ENCODE measurements at places on chromosomes 3 and 15. TPM values are rescaled to one million over a fixed set of nuclear protein-coding genes. Genes with fewer than 3 reads are reported as not detected.

DNA sequence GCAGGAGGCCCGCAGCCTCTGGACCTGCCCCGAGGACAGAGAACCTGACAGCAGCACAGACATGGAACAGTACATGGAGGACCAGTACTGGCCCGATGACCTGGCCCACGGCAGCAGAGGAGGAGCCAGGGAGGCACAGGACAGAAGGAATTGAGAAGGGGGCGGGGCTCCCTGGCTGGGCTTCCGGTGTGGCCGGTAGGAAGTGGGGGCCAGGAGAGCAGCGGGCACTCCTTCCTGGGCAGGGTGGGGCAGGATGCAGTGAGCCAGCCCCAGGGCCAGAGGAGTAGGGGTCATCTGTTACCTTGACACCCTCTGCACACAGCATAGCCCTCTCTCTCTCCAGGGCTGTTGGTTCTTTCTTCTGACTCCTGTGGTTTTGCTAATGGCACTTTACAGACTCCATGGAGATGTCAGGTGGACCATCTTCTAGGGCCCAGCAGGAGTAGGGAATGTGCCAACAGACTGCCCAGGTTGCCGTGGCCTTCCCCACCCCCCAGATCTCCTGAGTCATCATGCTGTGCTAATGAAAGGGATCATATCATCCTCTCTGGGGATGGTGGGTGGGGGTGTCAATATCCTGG lies 8.6 kb upstream of the ISG20 start:
- H3K4me3 ChIP-seq = peak overlapping the region; percentile 82
- peak overlapping the region; percentile 100 for H3K27ac ChIP-seq
- H3K4me1 ChIP-seq = peaks cover 57% of the 10 kb centered on the region

GRCh38 chr3:133573629-133574194 lies at the start of gene CDV3:
Gene CDV3 (plus strand): TSS chr3:133573686. CDS start chr3:133574045, 359 bp downstream.
- H3K27me3 ChIP-seq = no peaks in the 10 kb centered on the region
- peaks cover 48% of the 10 kb centered on the region for H3K4me1 ChIP-seq
- H3K4me3 ChIP-seq = peak within 1 kb of the TSS; percentile 92
- DNase-seq = no peak
- peak within 1 kb of the TSS; percentile 98 for H3K27ac ChIP-seq
- H3K36me3 ChIP-seq = peaks cover 6% of the 10 kb centered on the region

GRCh38 chr3:64088408-64089205 lies 65.3 kb upstream of the PSMD6 start:
- DNase-seq = no peak
- no peak overlapping the region for H3K4me3 ChIP-seq
- no peaks in the 10 kb centered on the region for H3K4me1 ChIP-seq
- no peak overlapping the region for H3K27ac ChIP-seq
- no peaks in the 10 kb centered on the region for H3K36me3 ChIP-seq

- DNase-seq = no peak
- no peak overlapping the region for H3K4me3 ChIP-seq
- H3K27ac ChIP-seq = no peak overlapping the region
- H3K4me1 ChIP-seq = peaks cover 2% of the 10 kb centered on the region
- peaks cover 2% of the 10 kb centered on the region for H3K36me3 ChIP-seq
Measured at GRCh38 chr15:51708013-51708412, 26.7 kb downstream of the SCG3 start.

- no peak overlapping the region for H3K4me3 ChIP-seq
- no peak for DNase-seq
- peaks cover 3% of the 10 kb centered on the region for H3K4me1 ChIP-seq
- H3K27ac ChIP-seq = no peak overlapping the region
- peaks cover 26% of the 10 kb centered on the region for H3K27me3 ChIP-seq
Measured at GRCh38 chr15:70722266-70723121, 40.9 kb downstream of the UACA start.

GRCh38 chr3:152922554-152922953 lies 87.6 kb downstream of the P2RY1 start:
- no peak overlapping the region for H3K27ac ChIP-seq
- DNase-seq = no peak
- H3K4me3 ChIP-seq = no peak overlapping the region
- no peaks in the 10 kb centered on the region for H3K36me3 ChIP-seq
- H3K4me1 ChIP-seq = no peaks in the 10 kb centered on the region

IGSF10 gene
- total RNA-seq = 0.22 TPM

CHST13 gene
- total RNA-seq = 0.18 TPM

MEGF11 gene
- not detected for total RNA-seq

AP3B2 gene
- total RNA-seq = 0.10 TPM

C3orf52 gene
- total RNA-seq = 4.1 TPM

GRCh38 chr3:38614091-38614490 lies 35.4 kb downstream of the SCN5A start:
- no peak overlapping the region for H3K4me3 ChIP-seq
- H3K4me1 ChIP-seq = peaks cover 3% of the 10 kb centered on the region
- peaks cover 35% of the 10 kb centered on the region for H3K27me3 ChIP-seq
- DNase-seq = no peak

- H3K27ac ChIP-seq = no peak overlapping the region
- H3K36me3 ChIP-seq = no peaks in the 10 kb centered on the region
- H3K4me1 ChIP-seq = no peaks in the 10 kb centered on the region
Measured at GRCh38 chr3:98772022-98772421, 8.9 kb downstream of the ST3GAL6 start.

FBXO40 gene
- total RNA-seq = not detected

RTP1 gene
- not detected for total RNA-seq

DNA sequence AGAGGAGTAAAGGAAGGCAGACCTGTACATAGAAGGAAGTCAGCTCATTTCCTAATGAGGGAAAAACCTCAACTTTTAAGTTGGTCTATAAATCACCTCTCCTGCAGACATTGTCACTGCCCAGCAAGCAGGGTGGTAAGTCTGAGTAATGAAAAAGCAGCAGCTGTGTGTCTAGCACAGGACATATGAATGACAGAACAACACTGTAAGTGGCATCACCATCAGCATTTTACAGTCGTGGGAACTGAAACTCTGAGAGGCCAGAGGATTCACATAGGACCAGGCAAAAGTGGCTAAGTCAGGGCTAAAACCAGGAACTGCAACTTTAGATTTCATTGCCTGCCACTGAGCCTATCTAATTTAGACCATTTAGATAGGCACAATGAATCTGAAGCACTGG lies 235.6 kb downstream of the CLSTN2 start:
- H3K36me3 ChIP-seq = peaks cover 2% of the 10 kb centered on the region
- H3K4me1 ChIP-seq = no peaks in the 10 kb centered on the region
- no peak overlapping the region for H3K27ac ChIP-seq

RPL4 gene
- total RNA-seq = 3,689 TPM

FSIP1 gene
- 1.7 TPM for total RNA-seq

GRCh38 chr15:51096976-51097375 lies 2.3 kb upstream of the TNFAIP8L3 start:
- H3K4me3 ChIP-seq = no peak overlapping the region
- no peak overlapping the region for H3K27ac ChIP-seq
- H3K27me3 ChIP-seq = peaks cover 74% of the 10 kb centered on the region
- peaks cover 16% of the 10 kb centered on the region for H3K4me1 ChIP-seq

GRCh38 chr3:48456456-48456855 lies 9.9 kb downstream of the ATRIP start:
- DNase-seq = no peak
- no peak overlapping the region for H3K27ac ChIP-seq
- H3K36me3 ChIP-seq = no peaks in the 10 kb centered on the region
- peaks cover 2% of the 10 kb centered on the region for H3K4me1 ChIP-seq
- H3K4me3 ChIP-seq = no peak overlapping the region
- no peaks in the 10 kb centered on the region for H3K27me3 ChIP-seq

- no peak overlapping the region for H3K27ac ChIP-seq
- DNase-seq = peak; percentile 31
- H3K27me3 ChIP-seq = no peaks in the 10 kb centered on the region
- H3K4me3 ChIP-seq = no peak overlapping the region
- H3K4me1 ChIP-seq = peaks cover 2% of the 10 kb centered on the region
- H3K36me3 ChIP-seq = no peaks in the 10 kb centered on the region
Measured at GRCh38 chr3:196518966-196519717, 4.0 kb upstream of the SMCO1 start.

SEMA5B gene
- not detected for total RNA-seq

DNA sequence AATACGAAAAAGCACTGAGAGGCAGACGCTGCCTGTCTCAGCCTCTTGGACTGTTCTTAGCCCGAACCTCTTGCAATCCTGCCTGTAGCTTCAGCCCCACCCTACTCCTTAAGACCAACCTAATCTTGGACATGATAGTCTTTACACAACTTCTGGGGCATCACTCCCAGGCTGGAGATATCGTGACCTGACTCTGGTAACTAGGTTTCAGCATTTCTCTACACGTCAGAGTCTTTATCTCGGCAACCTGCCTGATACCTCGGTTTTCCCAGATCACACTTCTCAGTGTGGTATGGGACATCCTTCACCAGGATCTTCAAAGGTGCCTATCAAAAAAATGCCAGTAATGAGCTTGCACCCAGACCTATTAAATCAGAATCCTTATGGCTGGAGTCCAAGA lies 590.2 kb upstream of the KCNMB2 start:
- H3K27me3 ChIP-seq = no peaks in the 10 kb centered on the region
- no peak overlapping the region for H3K4me3 ChIP-seq
- H3K27ac ChIP-seq = no peak overlapping the region
- DNase-seq = no peak

- H3K27me3 ChIP-seq = peaks cover 6% of the 10 kb centered on the region
- H3K4me3 ChIP-seq = no peak overlapping the region
- no peaks in the 10 kb centered on the region for H3K36me3 ChIP-seq
- H3K27ac ChIP-seq = no peak overlapping the region
- no peaks in the 10 kb centered on the region for H3K4me1 ChIP-seq
Measured at GRCh38 chr15:48031466-48031865, 89.3 kb upstream of the SLC24A5 start.

- no peak for DNase-seq
- H3K4me3 ChIP-seq = no peak overlapping the region
- H3K4me1 ChIP-seq = no peaks in the 10 kb centered on the region
- H3K27me3 ChIP-seq = peaks cover 20% of the 10 kb centered on the region
Measured at GRCh38 chr3:132818251-132818650, 96.0 kb upstream of the NPHP3 start.

- peaks cover 26% of the 10 kb centered on the region for H3K4me1 ChIP-seq
- no peak for DNase-seq
- H3K27ac ChIP-seq = peak overlapping the region; percentile 78
- peaks cover 2% of the 10 kb centered on the region for H3K36me3 ChIP-seq
Measured at GRCh38 chr15:45523166-45523460, 558 bp upstream of the SLC30A4 start.

STRIT1 gene
- total RNA-seq = not detected

CFAP92 gene
- total RNA-seq = 0.15 TPM

CELF6 gene
- total RNA-seq = 1.4 TPM

TAGLN3 gene
- total RNA-seq = not detected

- H3K27ac ChIP-seq = no peak overlapping the region
- no peaks in the 10 kb centered on the region for H3K4me1 ChIP-seq
- DNase-seq = no peak
- no peak overlapping the region for H3K4me3 ChIP-seq
Measured at GRCh38 chr3:64344721-64345207, 119.5 kb upstream of the PRICKLE2 start.

DNA sequence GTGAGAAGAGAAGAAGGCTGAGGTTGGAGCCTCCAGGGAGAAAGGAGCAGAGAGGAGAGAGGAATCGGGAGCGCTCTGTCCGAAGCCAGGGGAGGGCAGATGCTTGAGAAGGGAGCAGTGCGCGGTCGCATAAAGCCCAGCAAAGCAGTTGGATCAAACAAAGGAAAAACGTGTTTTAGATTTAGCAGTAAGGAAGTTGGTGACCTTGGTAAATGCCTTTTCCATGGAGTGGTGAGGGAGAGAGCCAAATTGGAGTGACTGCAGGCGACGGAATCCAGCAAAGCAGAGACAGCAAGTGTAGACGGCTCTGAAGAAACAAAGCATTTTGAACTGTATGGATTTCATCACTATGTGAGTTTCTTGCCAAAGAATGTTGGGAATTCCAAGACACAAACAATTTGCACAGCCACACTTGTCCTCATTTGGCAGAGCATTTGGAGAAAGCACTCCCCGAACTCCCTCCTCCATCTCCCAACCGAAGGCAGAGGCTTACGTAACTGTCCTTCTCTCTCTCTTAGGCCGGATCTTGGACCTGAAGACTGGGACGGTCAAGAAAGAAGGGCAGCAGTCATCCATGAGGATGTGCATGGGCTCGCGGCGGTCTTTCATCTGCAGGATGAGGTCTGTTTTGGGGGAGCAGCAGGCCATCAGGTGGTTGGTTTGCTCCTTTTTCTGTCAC lies 103.6 kb downstream of the ARNT2 start:
- DNase-seq = no peak
- no peaks in the 10 kb centered on the region for H3K36me3 ChIP-seq
- H3K27ac ChIP-seq = no peak overlapping the region
- peaks cover 3% of the 10 kb centered on the region for H3K27me3 ChIP-seq

- H3K4me3 ChIP-seq = peak within 1 kb of the TSS; percentile 100
- peaks cover 38% of the 10 kb centered on the region for H3K4me1 ChIP-seq
- DNase-seq = peak; percentile 54
- no peaks in the 10 kb centered on the region for H3K27me3 ChIP-seq
- H3K27ac ChIP-seq = peak within 1 kb of the TSS; percentile 100
- peaks cover 9% of the 10 kb centered on the region for H3K36me3 ChIP-seq
Measured at GRCh38 chr3:101512646-101513418, at the start of gene SENP7. Gene SENP7 (minus strand): TSS chr3:101513212. CDS start chr3:101513130, 82 bp downstream.

DNA sequence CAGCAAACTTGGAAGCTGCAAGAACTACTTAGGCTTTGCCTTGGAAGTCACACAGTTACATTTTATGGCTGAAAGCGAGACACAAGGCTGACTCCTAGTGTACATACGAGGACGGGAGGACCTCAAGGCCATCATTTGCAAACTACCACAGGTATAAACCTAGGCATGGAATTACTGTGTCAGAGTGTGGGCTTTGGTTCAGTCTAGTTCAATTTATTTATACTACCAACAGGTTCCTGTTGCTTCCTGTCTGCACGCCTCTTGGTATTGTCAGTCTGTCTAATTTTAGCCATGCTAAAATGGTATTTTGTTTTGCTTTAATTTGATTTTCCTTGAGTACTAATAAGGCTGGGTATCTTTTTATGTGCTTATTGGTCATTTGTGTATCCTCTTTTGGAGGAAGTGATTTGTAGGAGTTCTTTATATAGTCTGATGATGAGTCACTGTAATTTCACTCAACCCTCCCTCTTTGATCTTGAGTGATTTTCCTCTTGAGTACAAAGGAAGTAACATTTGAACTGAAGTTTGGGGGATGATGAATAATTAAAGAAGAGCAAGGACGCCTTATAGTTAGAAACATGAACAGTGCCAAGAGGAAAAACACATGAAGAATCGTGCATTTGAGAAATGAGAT lies 8.2 kb downstream of the ANKRD34C start:
- H3K4me3 ChIP-seq = no peak overlapping the region
- no peaks in the 10 kb centered on the region for H3K4me1 ChIP-seq
- H3K27me3 ChIP-seq = peaks cover 44% of the 10 kb centered on the region
- H3K36me3 ChIP-seq = no peaks in the 10 kb centered on the region

GRCh38 chr3:127368186-127369032 lies 80.6 kb upstream of the PRR20G start:
- DNase-seq = no peak
- no peaks in the 10 kb centered on the region for H3K36me3 ChIP-seq
- H3K4me1 ChIP-seq = no peaks in the 10 kb centered on the region
- no peak overlapping the region for H3K27ac ChIP-seq
- H3K27me3 ChIP-seq = peaks cover 49% of the 10 kb centered on the region
- no peak overlapping the region for H3K4me3 ChIP-seq

GRCh38 chr3:15794303-15794771 lies 3.4 kb downstream of the ANKRD28 start:
- H3K36me3 ChIP-seq = peaks cover 7% of the 10 kb centered on the region
- peaks cover 46% of the 10 kb centered on the region for H3K4me1 ChIP-seq
- peak overlapping the region; percentile 81 for H3K4me3 ChIP-seq
- H3K27me3 ChIP-seq = no peaks in the 10 kb centered on the region
- H3K27ac ChIP-seq = peak overlapping the region; percentile 98
- no peak for DNase-seq

GRCh38 chr3:52055537-52056351 lies 627 bp downstream of the DUSP7 start:
- H3K4me3 ChIP-seq = peak overlapping the region; percentile 93
- H3K27me3 ChIP-seq = no peaks in the 10 kb centered on the region
- peak overlapping the region; percentile 94 for H3K27ac ChIP-seq
- DNase-seq = peak; percentile 32
- H3K36me3 ChIP-seq = peaks cover 2% of the 10 kb centered on the region

All from T-helper 17 cell (primary cell).